Activated CD4-positive, alpha-beta T cell treated with anti-CD3 and anti-CD28 coated beads, Interleukin-2, amount 10 ng/mL, durations not matched to agents 24 days and 14 days (primary cell): ENCODE measurements at places on chromosomes 7 and 10.

- no peaks in the 10 kb centered on the region for H3K36me3 ChIP-seq
- H3K27ac ChIP-seq = no peak overlapping the region
- H3K27me3 ChIP-seq = peaks cover 2% of the 10 kb centered on the region
- H3K4me1 ChIP-seq = no peaks in the 10 kb centered on the region
- no peak for DNase-seq
- H3K4me3 ChIP-seq = no peak overlapping the region
Observed at GRCh38 chr10:42989481-42989921, 87.4 kb upstream of the RET start.

DNA sequence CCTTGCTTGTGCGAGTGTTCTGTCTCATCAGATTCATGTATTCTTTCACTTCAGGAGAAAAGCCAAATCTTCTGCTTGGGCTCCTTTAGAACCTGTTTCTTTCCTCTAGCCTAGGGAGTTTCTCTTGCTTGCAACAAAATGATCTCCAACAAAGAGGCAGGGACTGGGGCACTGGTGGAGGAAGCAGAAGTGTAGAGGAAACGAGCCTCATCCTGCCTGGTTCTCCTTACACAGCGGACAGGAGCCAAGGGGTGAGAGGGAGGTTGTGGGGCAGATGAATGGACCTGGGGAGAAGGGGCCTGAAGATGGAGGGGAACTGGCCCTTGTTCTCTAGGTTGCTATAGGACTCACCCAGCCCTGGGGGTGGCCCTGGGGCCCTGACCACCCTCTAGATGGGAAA lies 141.1 kb downstream of the PKD1L1 start:
- no peak overlapping the region for H3K4me3 ChIP-seq
- no peaks in the 10 kb centered on the region for H3K36me3 ChIP-seq
- no peaks in the 10 kb centered on the region for H3K4me1 ChIP-seq

DNA sequence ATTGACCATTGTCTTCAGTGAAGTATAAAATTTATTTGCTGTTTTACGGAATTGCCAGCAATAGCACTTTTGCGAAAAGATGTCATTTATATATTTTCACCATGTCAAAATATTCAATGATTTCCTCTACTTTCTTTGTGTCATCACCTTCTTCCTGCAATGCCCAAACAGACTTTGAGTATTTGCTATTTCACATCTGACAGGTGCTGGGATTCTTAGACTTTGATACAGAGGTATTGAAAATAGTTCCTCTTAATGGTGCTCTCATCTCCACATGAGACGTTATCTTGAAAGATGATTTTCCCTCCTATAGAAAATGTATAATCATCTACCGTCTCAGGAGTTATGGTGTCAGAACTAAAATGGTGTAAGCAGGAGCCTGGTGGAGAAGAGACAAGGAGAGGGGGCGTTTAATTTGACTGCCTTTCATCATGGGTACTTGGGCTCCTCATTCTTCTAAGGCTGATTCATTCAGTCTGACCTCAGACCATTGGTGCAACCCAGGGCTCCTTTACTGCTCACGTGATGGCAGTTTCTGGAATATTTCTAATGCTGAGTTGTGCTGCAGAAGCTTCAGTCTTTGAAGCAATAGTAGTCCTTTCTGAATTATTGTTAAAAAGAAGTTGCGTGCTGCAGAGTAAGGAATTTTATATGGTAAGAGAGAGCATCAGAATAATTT lies 404.6 kb downstream of the PHTF2 start:
- no peaks in the 10 kb centered on the region for H3K4me1 ChIP-seq
- DNase-seq = no peak
- no peaks in the 10 kb centered on the region for H3K27me3 ChIP-seq

GRCh38 chr7:121192834-121193233 lies 136.0 kb upstream of the WNT16 start:
- H3K4me1 ChIP-seq = no peaks in the 10 kb centered on the region
- H3K4me3 ChIP-seq = no peak overlapping the region
- DNase-seq = no peak
- H3K27ac ChIP-seq = no peak overlapping the region
- H3K27me3 ChIP-seq = peaks cover 4% of the 10 kb centered on the region
- no peaks in the 10 kb centered on the region for H3K36me3 ChIP-seq

DNA sequence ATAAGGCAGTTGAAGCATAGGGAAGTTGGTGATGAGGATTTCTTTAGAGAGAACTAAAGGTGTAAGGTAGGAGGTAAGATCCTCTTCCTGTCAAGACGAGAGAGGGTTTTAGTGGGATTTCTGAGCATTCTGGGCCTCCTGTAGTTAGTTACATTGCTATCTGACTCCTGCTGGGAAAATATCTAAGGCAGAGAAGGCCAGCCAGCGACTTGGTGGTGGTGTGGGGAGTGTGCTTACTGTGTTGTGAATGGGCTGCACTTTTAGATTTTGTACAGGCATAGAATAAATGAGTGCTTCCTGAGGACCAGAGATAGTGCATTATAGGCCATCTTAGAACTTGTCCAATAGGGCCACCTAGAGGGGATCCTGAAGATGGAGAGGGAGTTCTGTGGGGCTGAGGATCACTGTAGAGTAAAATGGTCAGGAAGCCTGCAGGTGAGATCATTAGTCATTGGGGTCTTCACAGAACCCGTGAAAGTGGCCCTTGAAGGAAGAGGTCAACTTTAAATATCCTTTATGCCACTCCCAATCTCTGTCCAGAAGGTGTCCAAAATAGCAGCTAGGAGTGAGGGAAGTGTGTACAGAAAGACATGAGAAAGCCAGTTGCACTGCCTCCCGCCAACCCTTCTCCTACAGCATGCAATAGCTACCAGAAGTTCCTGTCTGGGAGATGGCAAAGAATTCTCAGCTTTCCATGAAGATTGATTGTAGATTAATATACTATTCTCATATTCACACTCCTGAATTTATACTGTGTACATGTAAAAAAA lies 266.6 kb downstream of the POLR1F start:
- no peak for DNase-seq
- no peak overlapping the region for H3K27ac ChIP-seq
- H3K4me3 ChIP-seq = no peak overlapping the region
- H3K4me1 ChIP-seq = no peaks in the 10 kb centered on the region
- H3K27me3 ChIP-seq = no peaks in the 10 kb centered on the region
- no peaks in the 10 kb centered on the region for H3K36me3 ChIP-seq

- H3K27ac ChIP-seq = peak overlapping the region; percentile 41
- H3K36me3 ChIP-seq = no peaks in the 10 kb centered on the region
- DNase-seq = peak; percentile 79
- H3K4me3 ChIP-seq = no peak overlapping the region
Observed at GRCh38 chr7:150356265-150356897, 12.2 kb upstream of the REPIN1 start.

DNA sequence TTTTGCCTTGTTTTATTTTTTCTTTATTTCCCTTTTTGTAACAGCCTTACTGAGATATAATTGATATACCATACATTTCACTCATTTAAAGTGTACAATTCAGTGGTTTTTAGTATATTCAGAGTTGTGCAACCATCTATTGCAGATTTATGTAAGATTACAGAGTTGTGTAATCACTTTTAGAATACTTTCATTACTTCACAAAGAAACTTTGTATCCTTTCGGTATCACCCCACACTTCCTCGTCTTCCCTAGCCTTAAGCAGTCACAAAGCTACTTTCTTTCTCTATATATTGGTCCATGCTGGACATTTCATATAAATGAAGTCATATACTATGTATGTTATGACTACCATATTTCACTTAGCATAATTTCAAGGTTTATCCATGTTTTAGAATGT lies 74.6 kb downstream of the ATRNL1 start:
- no peak overlapping the region for H3K27ac ChIP-seq
- H3K4me1 ChIP-seq = no peaks in the 10 kb centered on the region
- no peak for DNase-seq
- no peaks in the 10 kb centered on the region for H3K36me3 ChIP-seq
- no peak overlapping the region for H3K4me3 ChIP-seq
- H3K27me3 ChIP-seq = peaks cover 4% of the 10 kb centered on the region

- H3K27ac ChIP-seq = no peak overlapping the region
- H3K36me3 ChIP-seq = no peaks in the 10 kb centered on the region
- H3K27me3 ChIP-seq = peaks cover 4% of the 10 kb centered on the region
- no peaks in the 10 kb centered on the region for H3K4me1 ChIP-seq
Observed at GRCh38 chr7:142894112-142894984, 8.8 kb upstream of the TRPV6 start.

- no peak overlapping the region for H3K27ac ChIP-seq
- H3K4me1 ChIP-seq = no peaks in the 10 kb centered on the region
- no peaks in the 10 kb centered on the region for H3K27me3 ChIP-seq
- H3K4me3 ChIP-seq = no peak overlapping the region
- no peaks in the 10 kb centered on the region for H3K36me3 ChIP-seq
Observed at GRCh38 chr7:1555046-1555812, 776 bp downstream of the TMEM184A start.

GRCh38 chr10:62708569-62708968 lies 96.0 kb upstream of the ADO start:
- no peak for DNase-seq
- no peak overlapping the region for H3K27ac ChIP-seq
- H3K4me3 ChIP-seq = no peak overlapping the region
- H3K27me3 ChIP-seq = peaks cover 7% of the 10 kb centered on the region
- peaks cover 12% of the 10 kb centered on the region for H3K4me1 ChIP-seq

- H3K36me3 ChIP-seq = peaks cover 30% of the 10 kb centered on the region
- no peak overlapping the region for H3K27ac ChIP-seq
- H3K27me3 ChIP-seq = no peaks in the 10 kb centered on the region
- no peaks in the 10 kb centered on the region for H3K4me1 ChIP-seq
- no peak overlapping the region for H3K4me3 ChIP-seq
- no peak for DNase-seq
Observed at GRCh38 chr7:44071726-44072363, 6.5 kb upstream of the PGAM2 start.

DNA sequence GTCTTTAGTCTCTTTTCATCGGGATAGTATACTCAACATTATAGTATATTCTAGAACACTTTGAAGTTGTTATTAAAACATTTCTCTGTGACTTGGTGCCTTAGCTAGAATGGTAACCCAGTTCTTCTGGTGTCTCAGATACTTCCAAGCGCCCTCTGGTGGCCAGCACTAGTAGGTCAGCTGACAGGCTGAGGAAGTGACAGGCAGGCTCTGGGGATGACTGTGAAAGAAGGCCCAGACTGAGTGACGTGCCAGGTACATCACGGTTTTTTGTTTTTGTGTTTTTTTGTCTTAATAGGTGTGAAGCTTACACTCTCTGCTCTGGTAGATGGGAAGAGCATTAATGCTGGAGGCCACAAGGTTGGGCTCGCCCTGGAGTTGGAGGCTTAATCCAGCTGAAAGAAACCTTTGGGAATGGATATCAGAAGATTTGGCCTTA lies 5.1 kb downstream of the COMTD1 start:
- peak overlapping the region; percentile 98 for H3K27ac ChIP-seq
- peaks cover 58% of the 10 kb centered on the region for H3K36me3 ChIP-seq
- no peaks in the 10 kb centered on the region for H3K27me3 ChIP-seq
- H3K4me3 ChIP-seq = peak overlapping the region; percentile 57

GRCh38 chr10:126259760-126260479 lies 128.4 kb downstream of the ADAM12 start:
- no peak overlapping the region for H3K27ac ChIP-seq
- H3K4me1 ChIP-seq = no peaks in the 10 kb centered on the region
- DNase-seq = no peak
- H3K4me3 ChIP-seq = no peak overlapping the region
- H3K36me3 ChIP-seq = no peaks in the 10 kb centered on the region
- H3K27me3 ChIP-seq = no peaks in the 10 kb centered on the region

DNA sequence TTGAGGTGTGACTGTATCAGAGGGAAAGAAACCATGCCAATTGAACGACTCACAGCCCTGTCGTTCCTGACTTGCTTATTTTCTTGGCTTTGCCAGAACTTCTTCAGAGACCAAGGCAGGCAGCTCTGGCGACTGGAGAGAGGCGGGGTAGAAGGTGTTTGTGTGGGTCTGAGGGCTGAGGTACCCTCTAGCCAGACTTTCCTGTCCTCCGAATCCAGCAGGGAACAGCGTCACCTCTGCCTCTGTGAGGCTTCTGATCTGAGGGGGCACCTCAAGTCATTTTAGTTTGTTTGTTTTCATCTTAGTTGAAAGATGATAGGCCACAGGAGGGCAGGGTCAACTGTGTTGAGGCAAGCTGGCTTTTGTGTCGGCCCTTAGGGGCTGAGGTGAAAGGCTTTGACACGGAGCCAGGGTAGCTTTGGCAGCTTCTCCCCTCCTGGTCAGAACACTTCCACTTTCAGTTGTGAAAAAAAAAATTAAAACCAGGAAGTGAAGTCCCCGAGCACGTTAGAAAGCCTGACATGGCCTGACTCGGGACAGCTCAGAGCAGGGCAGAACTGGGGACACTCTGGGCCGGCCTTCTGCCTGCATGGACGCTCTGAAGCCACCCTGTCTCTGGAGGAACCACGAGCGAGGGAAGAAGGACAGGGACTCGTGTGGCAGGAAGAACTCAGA lies 1.9 kb downstream of the ACSL5 start:
- peaks cover 22% of the 10 kb centered on the region for H3K36me3 ChIP-seq
- peak overlapping the region; percentile 100 for H3K4me3 ChIP-seq
- peak overlapping the region; percentile 100 for H3K27ac ChIP-seq
- no peaks in the 10 kb centered on the region for H3K27me3 ChIP-seq
- H3K4me1 ChIP-seq = peaks cover 52% of the 10 kb centered on the region
- DNase-seq = peak; percentile 88

- peaks cover 8% of the 10 kb centered on the region for H3K4me1 ChIP-seq
- H3K4me3 ChIP-seq = no peak overlapping the region
- no peak for DNase-seq
- peaks cover 21% of the 10 kb centered on the region for H3K27me3 ChIP-seq
- H3K36me3 ChIP-seq = no peaks in the 10 kb centered on the region
- no peak overlapping the region for H3K27ac ChIP-seq
Observed at GRCh38 chr10:27448921-27449320, 55.2 kb upstream of the RAB18 start.

DNA sequence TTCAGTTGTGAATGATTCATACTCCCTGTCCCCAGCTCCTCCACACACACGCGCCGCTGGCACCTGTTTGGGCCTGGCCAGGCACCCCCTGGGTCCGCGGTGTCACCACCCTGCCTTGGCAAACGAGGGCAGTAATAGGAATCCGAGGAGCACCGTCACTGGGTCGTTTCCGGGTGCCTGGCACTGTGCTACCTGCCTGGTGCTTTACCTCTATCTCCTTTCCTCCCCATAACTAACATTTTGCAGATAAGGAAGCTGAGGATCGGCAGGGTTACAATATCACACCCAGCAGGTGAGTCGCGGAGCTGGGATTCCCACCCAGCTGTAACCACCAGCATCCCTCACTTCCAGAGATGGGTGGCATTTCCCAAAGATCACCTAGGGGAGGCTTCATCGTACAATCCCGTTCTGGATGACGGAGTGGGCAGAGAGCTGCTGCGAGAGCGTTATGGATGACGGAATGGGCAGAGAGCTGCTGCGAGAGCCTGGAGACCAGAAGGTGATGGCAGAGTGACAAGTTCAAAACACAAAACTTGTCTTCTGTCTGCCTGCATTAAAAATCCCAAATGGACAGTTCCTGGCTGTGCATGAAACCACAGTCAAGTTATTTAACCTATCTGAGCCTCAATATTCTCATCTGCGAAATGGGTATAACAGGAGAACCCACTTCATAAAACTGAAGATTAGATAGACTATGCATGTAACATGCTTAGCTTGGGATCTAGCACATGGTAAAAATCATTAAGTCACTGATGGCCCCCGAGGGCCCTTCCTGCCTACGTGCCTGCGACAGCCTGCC lies 1.1 kb upstream of the HSPA12A start:
- peaks cover 56% of the 10 kb centered on the region for H3K27me3 ChIP-seq
- H3K4me3 ChIP-seq = peak overlapping the region; percentile 53
- H3K27ac ChIP-seq = no peak overlapping the region
- no peak for DNase-seq

GRCh38 chr10:102597131-102597991 lies 46.9 kb upstream of the TRIM8 start:
- H3K27me3 ChIP-seq = no peaks in the 10 kb centered on the region
- H3K4me1 ChIP-seq = peaks cover 2% of the 10 kb centered on the region
- H3K4me3 ChIP-seq = no peak overlapping the region
- H3K27ac ChIP-seq = no peak overlapping the region
- H3K36me3 ChIP-seq = peaks cover 14% of the 10 kb centered on the region

GRCh38 chr7:8206956-8207355 lies 55.0 kb downstream of the ICA1 start:
- peaks cover 13% of the 10 kb centered on the region for H3K4me1 ChIP-seq
- no peak overlapping the region for H3K27ac ChIP-seq
- peaks cover 25% of the 10 kb centered on the region for H3K27me3 ChIP-seq
- H3K36me3 ChIP-seq = no peaks in the 10 kb centered on the region
